ENCODE measurements at places on chromosomes 1 and 21. TPM values are rescaled to one million over a fixed set of nuclear protein-coding genes. Genes with fewer than 3 reads are reported as not detected.

Gene HCRTR1
- not detected for total RNA-seq

Gene NCAM2
- total RNA-seq: 8.8 TPM

Gene NTRK1
- total RNA-seq: 1.9 TPM

Gene IL10
- total RNA-seq: 1.4 TPM

Gene TBX19
- total RNA-seq: 3.1 TPM

Gene UQCRHL
- 1.1 TPM for total RNA-seq

Gene L1TD1
- total RNA-seq: 0.59 TPM

Gene AADACL3
- not detected for total RNA-seq

Gene CELA2B
- not detected for total RNA-seq

Gene RGS4
- 0.89 TPM for total RNA-seq

Gene CFHR5
- total RNA-seq: not detected

Gene CNIH4
- 77.4 TPM for total RNA-seq

Gene UMODL1
- 0.50 TPM for total RNA-seq

Gene AKNAD1
- 1.3 TPM for total RNA-seq

Gene RAP1GAP
- 33.7 TPM for total RNA-seq

Gene OR10K1
- total RNA-seq: not detected

Gene NTMT2
- not detected for total RNA-seq

Gene FCRL1
- total RNA-seq: 4.2 TPM

Gene TESK2
- 8.2 TPM for total RNA-seq

Gene ST6GALNAC5
- 16.3 TPM for total RNA-seq

Gene SLC39A1
- 98.4 TPM for total RNA-seq
